Umbilical cord (tissue), 2 donors: ENCODE measurements at places on chromosomes 11 and 22. TPM values are rescaled to one million over a fixed set of nuclear protein-coding genes. Genes with fewer than 3 reads are reported as not detected.

Gene DKK3
- total RNA-seq = 129 TPM

Gene GPHA2
- not detected for total RNA-seq

Gene GGTLC3
- not detected for total RNA-seq

DNA sequence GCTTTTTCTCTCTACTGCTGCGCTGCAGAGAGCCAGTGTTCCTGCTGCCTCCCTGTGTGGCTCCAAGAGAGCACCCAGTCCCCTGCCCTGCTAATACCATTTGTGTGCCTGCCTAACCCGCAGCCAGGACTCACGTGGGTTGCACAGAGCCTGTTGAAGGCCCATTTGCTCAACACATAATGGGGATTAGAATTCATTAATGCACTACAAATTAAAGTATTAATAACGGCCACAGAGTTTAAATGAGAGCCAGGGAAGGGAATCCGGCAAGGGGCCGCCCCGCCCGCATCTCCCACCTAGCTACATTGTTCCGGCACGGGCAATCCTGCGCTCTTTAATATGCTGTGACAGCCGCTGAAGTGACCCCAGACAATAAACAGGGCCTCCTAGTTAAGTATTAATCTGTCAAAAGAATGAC lies 211.3 kb downstream of the NXPE2 start:
- DNase-seq = no peak

DNA sequence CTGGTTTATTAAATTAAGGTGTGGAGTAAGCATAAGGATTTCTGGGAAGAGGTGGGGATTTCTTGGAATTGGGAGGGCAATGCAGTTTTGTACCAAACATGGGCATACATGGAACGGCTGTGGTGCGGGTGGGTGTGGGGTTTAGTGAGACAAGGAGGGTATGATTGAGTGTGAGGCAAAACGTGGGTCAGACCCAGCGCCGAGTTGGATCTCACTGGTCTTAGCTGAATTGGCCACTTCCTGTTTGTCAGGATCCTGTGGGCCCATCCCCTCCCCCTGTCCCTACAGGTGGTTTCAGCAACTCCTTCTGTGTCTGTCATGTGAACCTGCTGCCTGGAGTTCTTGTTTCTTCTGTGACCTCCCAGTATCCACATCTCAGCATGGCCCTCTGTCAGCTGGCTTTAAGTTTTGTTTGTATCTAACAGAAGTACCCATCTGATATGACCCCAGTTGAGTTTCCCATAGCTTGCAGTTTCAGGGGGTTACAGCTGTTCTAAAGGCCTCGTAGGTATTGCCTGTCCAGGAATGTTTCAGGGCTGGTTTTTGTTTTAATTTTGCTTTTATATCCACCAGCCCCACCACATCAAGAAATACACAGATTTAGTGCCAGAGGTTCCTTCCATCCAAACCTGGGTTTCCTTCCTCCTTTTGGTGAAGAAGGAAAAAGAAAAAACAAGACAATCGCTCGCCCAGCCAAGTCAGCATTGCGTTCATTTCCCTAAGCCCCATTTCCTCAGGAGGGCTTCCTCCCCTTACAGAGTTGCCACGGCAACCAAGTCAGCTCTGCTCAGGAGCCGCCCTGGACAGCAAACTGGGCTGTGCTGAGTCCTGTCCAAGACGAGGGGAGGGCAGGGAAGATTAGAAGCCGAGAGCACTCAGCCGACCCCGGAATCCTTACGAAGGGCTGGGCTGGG lies 6.0 kb downstream of the APOL1 start:
- DNase-seq = peak; percentile 90
